ENCODE measurements at places on chromosomes 2 and 18.

DNA sequence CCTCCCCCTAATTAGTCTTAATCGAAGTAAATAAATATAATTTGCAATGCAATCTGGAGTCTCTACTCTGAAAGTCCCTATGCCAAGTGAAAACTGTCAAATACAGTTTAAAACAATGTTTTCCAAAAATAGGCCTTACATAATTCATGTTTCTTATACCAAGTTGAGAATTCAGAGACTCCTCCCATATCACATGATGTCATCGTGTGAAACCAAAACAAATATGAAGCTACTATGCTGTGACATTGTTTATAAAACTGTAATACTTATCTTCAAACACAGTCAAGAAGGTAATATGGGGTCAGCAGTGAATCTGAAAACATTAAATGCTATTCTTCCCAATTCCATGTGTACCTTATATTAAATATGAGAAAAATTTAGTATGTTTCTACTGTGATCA lies 940.2 kb upstream of the FANCL start:
- DNase-seq = no peak

DNA sequence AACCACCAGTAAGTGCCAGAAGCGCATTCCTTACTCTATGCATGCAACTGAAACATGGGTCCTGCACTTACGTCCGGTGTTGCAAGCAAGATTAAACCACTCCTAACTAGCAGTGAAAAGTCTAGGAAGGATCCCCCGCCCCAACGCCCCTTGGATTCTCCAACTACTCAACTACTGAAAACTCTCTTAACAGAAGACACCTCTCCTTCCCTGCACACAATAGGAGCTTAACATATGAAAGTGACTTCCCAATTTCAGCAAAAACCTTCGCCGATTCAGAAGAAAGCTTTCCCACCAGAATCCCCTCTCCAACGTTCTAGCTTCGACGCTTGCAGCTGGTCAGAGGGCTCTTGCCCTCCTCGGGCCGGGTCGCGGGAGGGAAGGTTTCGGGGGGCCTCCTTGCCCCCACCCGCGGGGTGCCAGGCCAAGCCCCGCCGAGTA lies 578 bp downstream of the IWS1 start:
- DNase-seq = no peak

- peak; percentile 29 for DNase-seq
Observed at GRCh38 chr2:158214431-158214830, 112.8 kb downstream of the UPP2 start.

DNA sequence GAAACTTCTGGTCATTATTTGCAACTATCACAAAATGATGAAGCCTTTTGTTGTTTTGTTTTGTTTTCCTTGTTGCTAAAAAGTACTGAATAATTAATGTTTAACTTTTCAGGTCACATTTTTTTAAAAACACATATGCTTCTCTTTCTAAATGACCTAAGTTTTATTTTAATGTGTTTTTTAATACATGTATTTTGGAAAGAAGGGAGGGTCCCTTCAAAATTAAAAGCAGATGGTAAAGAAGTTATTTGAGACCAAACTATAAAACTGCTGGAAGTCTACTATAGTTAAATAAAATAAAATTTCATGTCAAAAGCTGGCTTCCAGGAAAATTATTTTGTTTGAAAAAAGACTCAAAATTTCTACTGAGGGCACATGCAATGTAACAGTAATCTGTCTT lies 39.5 kb upstream of the ASNSD1 start:
- DNase-seq = no peak

GRCh38 chr2:190744041-190744440 lies 95.2 kb downstream of the NAB1 start:
- DNase-seq = no peak

All from GM13976 (cell line).